ENCODE measurements at places on chromosomes 1 and 21.

DNA sequence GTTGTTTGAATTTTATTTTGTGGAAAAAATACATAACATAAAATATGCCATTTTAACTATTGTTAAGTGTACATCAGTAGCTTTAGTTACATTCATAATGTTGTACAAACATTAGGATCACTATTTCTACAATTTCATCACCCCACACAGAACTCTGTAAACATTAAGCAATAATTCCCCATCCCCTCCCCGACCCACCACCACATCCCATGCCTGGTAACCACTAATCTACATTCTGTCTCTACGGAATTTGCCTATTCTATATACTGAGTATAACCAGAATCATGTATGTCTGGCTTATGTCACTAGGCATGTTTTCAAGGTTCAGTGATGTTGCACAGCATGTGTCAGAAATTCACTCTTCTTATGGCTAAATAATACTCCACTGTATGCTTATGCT, 47.7 kb downstream of the CDC42BPA start:
- DNase-seq, result no peak

DNA sequence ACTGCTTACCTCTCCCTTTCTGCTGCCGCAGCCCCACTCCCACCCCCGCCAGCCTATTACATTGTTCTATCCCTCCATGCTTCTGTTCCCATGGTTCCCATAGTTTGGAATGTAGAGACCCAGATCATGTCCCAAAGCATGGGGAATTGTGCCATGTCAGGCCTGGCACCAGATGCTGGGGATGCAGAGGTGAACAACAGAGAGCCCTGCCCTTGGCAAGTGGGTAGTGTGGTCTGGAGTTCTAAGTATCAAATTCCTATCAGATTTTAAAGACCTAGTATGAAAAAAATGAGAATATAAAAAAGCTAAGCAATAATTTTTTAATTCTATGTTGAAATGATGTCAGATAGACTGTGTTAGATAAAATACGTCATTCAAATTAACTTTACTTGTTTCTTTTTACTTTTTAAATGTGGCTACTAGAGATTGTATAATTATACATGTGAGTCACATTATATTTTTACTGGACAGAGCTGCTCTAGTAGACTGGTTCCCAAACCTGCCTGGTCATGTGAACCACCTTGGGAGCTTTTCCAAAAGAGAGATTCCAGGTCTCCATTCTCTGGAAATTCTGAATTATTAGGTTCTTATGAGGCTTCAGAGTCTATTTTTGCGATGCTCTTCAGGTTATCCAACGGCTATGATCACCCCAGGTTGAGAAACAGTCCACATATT, 113.0 kb upstream of the DAB1 start:
- DNase-seq, result no peak

DNA sequence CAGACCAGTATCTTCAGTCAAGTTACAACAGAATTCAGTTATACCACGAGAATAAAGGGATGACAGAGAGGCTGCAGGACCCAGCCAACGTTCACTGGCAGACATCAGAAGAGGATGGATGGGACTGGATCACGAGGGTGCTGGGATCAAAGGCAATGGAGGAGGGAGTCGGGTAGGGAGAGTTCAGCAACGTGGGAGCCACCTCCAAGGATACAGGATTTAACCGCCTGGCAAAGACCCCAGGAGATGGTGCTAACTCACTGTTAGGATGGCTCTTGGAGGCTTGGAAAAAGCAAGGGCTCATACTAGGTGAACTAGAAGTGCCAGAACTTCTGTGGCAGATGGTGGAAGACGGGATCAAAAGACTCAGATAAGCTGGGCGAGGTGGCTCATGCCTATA, 99.1 kb upstream of the DISP3 start:
- DNase-seq, result no peak

- no peak for DNase-seq
Measured at GRCh38 chr1:3608154-3608553, 3.2 kb downstream of the MEGF6 start.

GRCh38 chr21:37450445-37450941, 83.9 kb downstream of the DYRK1A start:
- no peak for DNase-seq

DNA sequence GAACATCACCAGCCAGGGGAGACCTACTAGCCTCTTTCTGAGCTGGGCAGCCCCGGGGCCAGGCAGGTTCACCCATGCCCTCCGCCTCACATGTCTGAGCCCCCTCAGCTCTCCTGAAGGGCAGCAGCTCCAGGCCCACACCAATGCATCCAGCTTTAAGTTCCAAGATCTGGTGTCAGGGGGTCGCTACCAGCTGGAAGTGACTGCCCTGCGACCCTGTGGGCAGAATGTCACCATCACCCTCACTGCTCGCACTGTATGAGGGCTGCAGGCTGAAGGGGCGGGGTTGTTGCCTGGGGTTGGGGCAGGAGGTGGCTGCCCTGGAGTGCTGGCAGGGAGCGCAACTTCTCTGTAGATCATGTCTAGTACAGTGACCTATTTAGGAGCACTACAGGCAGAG, 8.5 kb upstream of the PTPN7 start:
- DNase-seq, result no peak

- no peak for DNase-seq
Measured at GRCh38 chr1:97806996-97807520, 113.8 kb downstream of the DPYD start.

- DNase-seq, result peak; percentile 96
Measured at GRCh38 chr21:44297525-44298290, 2.1 kb upstream of the PFKL start.

DNA sequence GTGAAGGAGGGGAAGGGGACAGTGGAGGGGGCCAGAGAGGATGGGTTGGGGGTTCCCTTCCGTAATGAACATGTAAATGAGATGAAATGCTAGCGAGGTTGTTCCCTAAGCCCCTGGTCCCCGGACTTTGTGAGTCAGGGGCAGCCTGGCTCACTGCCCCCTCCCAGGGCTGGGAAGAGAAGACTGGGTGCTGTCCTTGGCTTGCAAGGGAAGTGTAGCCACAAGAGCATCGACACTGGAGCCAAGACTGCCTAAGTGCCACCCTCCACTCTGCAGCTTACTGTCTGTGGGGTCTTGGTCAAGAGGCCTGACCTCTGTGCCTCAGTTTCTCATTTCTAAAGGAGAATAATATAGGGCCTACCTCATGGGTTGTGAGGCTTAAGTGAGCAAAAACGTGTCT, 483 bp downstream of the PEAR1 start:
- DNase-seq, result no peak

- DNase-seq, result no peak
Measured at GRCh38 chr1:180167721-180168467, 13.2 kb downstream of the QSOX1 start.

DNA sequence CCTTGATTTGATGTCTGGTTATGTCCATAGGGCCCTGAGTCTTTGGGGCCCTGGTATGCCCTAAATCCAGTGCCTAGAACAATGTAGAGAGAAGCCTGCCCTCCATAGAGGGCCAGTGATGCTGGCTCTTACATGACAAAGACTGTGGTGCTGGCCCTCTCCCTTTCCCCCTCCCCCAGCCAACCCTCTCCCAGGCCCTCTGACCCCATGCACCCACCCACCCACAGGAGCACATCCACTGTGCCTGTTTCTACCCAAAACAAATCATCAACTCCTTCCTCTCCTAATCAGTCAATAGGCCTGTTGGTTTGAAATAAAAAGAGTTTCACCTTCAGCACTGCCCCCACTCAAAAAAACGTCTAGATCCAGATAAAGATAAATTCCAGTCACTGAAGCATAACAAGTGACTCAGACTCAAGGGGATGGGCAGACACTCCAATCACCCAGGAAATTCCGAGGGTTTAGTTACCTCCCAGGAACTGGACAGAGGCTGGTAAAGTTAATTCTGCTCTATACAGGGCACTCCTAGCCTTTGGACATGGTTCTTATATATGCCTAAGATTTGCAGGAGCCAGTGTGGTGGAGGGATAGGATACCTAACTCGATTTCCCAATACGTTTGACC, 144.8 kb upstream of the VANGL1 start:
- no peak for DNase-seq

DNA sequence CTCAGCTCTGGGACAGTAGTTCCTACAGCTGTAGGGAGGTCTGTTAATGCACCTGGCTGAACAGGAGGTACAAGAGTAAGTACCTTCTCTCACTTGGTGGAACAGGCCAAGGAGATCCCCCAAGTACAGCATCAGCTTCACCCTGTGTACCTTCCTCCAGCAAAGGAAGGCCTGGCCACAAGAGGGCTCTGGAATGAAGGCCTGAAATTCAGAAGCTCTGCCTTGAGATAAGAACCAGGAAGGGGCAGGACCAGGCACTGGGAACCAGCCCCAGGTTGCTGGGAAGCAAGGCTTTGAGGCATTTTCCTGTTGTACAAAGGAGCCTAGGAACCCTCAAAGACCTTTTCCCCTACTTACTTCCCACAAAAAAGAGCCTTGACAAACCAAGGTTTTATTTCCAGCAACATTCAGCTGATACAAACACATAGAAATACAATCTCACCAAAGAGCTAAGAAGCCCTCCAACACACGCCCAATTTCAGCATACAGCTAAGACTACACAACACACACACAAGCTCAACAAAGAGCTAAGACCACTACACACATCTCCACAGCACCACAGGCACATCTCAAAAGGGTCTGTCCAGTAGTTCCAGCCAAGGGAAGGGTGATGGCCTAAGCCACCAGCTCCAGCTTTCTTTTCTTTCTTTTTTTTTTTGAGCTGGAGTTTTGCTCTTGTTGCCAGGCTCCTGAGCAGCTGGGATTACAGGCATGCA, 23.5 kb downstream of the F11R start:
- DNase-seq, result peak; percentile 63

Data from frontal cortex (tissue), 4 donors.